ENCODE measurements at places on chromosomes 12 and 14.

DNA sequence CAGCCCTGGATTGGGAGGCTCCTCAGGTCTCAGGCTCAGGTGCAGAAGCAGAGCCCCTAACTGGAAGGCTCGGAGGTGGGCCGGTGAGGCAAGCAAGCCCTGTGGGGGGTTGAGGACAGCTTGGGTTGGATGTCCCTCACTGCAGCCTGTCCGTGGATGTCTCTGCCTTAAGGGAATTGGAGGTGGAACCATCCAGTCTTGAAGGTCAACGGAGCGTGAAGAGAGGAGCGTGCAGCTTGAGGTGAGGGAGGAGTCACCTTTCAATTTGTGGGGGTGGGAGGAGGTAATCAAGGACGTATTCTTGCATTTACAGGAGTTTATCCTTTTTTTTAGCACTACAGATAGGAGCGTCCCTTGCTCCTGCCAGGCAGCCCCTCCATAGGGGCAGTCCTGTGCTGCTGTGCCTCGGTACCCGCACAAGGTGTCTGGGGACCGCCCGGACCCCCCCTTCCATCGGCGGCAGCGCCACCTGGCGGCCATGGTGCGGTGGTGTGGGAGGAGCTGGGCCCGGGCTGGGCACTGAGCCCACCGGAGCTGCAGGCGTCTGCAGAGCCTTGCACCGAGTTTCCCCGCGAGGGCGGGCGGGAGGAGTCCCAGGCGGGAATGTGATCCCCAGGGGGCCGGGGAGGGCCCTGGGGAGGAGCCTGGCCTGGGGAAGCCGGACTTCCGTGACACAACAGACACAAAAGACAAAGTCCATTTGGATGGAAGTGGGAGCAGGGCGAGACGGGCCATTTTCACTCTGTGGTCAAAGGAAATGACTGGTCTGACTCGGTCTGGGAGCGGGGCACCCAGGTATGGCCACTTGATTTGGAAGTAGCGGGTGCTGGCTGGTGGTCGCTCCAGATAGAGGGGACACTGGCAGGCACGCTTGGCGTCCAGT, 864 bp downstream of the DNAJC22 start:
- DNase-seq: no peak

DNA sequence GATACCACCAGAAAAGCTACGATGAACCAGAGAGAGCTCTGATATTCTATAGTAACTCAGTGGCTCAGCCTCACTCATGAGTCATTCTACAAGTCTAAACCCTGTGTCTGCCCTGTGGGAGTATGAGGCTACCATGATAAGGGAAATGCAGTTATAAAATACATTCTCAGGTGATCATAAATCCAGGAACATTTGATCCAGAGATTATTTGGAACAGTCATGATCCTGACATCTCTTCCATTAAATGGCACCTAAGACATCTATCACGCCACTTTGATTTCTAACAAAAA, 202.6 kb upstream of the RASSF8 start:
- no peak for DNase-seq

GRCh38 chr12:100199347-100200149, 1.1 kb upstream of the ACTR6 start:
- DNase-seq: no peak

DNA sequence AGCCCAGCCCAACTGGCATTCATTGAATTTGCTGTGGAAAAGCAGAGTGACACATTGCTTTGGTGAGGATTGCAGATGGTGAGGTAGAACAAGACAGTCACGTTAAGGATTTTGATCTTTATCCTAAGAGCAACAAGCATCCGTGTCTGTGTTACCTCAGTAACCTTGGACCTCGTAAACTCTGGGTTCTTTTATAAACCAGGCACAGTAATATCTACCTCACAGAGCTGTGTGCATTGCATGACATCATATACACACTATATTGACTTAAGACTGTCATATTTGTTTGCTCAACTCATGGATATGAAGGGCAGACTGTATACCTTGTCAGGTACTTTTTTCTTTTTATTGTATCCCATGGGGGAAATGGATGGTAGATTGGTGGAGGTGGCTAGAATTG, 156.2 kb downstream of the ETV6 start:
- no peak for DNase-seq

GRCh38 chr14:97688631-97689336, 891.6 kb downstream of the VRK1 start:
- DNase-seq: no peak

DNA sequence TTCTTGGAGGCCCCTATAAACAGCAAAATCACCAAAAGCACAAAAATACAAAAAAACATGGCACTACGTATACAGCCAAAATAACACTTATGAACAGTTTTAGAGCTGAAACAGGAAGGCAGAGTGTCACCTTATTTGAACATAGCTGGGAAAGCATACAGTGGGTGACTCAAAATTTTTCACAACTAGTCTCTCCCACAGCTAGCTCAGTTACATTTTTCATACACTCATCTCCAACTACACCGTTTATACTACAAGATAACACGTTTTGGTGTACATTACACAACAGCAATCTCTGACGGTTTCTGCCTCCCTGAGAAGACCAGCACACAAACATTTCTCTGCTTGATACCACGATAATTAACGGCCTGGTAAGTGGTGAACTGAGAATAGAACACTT, 2.9 kb downstream of the RAD52 start:
- DNase-seq: no peak

GRCh38 chr12:54392485-54393206, 8.1 kb upstream of the ZNF385A start:
- DNase-seq: no peak

GRCh38 chr12:57621497-57622292, 10.5 kb downstream of the ARHGEF25 start:
- DNase-seq: no peak

GRCh38 chr14:37888234-37888633, 292.8 kb downstream of the TTC6 start:
- DNase-seq: no peak

- no peak for DNase-seq
Measured at GRCh38 chr12:48629541-48629940, 52.5 kb downstream of the KANSL2 start.

DNA sequence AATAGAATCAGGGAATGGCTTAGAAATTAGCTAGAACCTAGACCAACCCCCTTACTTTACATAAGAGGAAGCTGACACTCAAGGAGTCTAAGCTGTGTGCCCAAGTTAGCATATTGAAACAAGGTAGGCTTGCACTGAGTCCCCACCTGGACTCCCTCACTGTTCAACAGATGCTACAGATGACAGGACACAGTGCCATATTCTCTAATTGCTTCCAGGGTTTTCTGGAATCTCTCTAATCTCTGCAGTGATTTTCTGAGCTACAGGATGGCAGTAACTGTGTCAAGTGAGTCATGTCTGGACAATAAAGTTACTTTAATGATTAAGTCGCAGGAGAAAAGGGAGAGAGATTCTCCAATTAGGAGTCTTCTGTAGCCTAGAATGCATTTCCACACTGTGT, 35.8 kb downstream of the AKAP6 start:
- DNase-seq: no peak

DNA sequence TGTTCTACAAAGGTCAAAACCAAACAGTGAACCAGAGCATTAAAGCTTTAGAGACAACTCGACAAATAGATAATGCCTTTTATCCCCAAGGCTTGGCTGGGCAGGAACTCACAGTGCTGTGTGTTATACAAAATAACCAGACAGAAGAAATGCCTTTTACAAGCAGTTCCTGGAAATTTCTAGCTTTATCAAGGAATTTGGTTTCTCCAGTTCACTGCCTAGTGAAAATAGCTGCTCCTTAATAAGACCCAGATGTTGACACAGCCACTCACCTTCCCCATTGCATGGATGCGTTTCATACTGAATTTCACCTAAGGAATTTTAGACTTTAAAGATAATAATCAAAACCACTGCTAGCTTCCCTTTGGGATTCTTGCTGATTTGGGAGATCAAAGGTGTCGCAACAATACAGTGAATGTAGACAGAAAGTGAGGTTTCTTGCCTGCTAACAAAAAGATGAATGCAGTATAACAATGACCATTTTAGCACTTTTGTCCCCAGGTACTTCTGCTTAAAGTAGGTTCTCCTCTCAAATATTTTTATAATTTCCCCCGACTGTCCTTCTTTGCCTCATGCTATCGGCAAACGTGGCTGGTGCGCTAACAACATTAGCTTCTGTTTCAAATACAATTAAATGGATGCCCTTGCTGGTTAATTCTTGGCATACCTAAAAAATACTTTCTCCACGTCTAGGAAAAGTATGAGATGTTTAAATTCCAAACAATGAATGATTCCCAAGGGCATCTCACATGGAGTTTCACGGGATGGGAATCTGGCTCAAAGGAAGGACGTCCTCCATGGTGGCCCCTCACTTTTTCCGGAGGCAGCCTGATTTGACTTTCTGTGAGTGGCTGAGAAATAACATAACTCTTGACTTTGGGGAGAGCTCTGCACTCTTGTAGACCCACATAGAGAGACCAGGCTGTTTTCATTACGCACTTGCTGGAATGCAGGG, 162.4 kb downstream of the C12orf75 start:
- no peak for DNase-seq

- DNase-seq: no peak
Measured at GRCh38 chr14:104974146-104974541, 4.0 kb downstream of the AHNAK2 start.

DNA sequence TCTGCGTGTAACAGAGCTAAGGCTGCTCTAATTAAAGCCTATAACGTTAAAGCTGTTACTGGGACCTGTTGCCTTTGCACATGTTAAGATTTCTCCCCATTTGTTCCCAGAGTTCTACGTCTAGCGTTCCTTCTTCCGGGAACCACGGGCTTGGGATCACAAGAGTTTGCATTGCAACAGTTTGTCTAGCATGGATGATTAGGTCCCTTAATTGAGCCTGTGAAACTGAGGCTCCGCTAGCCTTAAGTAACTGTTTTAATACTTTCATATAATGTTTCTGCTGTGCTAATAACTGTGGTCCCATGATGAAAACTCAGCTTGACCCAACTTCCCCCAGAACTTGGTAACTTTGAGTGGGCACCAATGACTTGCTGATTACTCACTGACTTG, 16.7 kb upstream of the LYZ start:
- DNase-seq: no peak

DNA sequence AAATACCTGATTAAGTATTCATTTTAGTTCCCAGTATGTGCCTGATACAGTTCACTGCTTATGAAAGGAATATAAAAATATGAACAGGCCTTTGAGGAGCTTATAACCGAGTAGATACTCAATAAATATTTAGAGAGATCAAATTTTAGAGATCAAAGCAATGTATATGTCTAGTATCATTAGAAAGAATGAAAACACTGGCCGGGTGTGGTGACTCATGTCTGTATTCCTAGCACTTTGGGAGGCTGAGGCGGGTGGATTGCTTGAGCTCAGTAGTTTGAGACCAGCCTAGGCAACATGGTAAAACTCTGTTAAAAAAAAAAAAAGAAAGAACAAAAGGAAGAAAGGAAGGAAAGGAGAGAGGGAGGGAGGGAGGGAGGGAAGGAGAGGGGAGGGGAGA, 113.2 kb upstream of the EEA1 start:
- no peak for DNase-seq

DNA sequence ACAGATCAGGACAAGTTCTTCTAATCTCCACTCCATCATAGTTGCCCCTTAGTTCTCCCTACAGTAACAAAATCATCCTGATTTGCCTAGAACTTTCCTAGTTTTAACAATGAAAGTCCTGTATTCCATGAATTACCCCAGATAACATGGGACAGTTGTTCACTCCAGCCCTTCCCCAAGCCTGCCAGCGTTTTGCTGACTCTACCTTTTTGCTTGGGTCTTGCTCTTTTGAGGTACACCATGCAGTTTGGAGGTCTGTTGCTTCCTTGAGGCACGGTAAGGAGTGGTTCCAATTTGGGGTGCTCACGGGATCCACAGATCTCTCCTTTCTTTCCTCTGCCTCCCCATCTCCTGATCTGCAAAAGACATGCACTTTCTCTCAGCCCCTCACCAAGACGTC, 61.6 kb upstream of the DYRK2 start:
- DNase-seq: no peak

DNA sequence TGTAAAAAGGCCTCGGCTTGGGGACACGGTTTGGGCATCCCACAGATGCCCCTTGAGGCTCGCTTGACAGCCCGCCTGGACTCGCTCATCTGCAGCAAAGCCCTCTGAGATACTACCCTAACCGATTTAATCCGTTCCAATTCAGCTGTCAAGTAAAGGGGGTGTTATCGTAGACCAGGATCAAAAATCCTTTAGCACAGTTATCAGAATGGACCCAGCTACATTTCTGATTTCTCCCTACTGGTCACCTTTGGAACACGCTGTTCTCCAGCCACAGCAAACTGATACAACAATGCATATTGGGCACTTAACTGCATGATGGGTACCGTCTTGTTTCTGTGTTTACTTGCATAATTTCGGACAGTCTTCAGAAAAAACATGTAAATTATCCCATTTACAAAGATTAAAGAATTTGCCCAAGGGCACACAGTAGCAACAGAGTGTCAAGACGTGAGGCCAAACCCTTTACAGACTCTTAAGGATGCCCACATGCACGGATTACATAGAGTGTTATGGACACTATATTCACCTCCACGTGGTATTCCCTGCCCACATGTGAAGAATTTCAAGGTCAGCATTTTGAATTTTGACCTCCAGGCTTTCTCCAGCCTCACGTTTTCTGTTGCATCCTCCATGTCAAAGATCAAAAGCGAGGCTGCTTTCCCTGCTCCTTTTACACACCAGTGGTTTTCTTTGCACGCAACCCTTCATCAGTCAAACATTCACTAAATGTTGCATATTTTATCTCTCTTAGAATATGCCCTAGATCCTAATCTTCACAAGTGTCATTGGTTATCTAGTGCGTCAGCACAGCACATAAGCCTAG, 3.2 kb upstream of the DUSP6 start:
- no peak for DNase-seq

GRCh38 chr14:52008136-52008535, 18.8 kb downstream of the RTRAF start:
- DNase-seq: no peak

DNA sequence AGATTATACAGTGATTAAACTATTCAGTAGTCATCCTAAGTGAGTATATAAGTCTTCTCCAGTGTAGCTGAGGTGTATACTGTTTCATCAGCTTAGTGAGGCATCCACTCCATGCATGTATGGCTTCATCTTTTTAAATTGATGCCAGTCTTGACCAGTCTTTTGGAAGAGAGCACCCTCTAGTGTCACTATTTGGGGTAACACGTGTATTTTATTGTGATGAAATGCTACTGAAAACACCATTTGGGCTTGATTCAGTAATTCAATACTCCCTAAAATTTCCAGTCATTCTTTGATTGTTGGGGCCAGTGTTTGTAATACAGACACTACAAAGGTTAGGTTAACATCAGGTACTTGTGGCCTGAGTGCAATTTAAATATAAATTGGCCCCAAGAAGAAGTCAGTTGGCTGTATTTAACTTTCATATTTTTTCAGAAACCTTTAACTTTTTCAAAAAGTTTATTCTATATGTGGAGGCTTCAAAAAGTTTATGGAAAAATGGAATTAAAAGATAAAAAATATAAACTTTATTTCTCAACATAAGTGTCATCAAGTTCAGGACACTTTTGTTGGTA, 35.3 kb downstream of the MIPOL1 start:
- DNase-seq: peak; percentile 5

GRCh38 chr14:89303456-89304435, 113.3 kb downstream of the FOXN3 start:
- peak; percentile 79 for DNase-seq
